Forelimb muscle (tissue), 1 donor: ENCODE measurements at places on chromosomes 1 and 21.

DNA sequence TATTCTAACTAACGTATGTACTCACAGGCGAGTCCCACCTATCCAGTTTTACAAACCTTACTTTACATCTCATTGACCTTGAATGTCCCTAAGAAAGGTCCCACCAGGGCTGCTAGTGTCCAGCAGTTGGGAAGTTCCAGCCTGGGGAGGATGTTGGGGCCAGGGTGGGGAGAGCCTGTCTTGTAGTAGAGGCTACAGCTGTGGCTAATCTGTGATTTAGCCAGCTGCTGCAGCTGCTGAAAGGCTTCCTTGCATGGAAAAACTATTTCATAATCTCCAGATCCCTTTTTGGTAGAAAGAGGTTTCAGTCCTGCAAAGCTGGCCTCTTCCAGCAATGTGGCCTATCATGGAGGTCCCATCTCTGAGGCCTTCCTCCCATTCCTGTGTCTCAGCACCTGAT is 23.1 kb downstream of the TNN start:
- DNase-seq = peak; percentile 46

DNA sequence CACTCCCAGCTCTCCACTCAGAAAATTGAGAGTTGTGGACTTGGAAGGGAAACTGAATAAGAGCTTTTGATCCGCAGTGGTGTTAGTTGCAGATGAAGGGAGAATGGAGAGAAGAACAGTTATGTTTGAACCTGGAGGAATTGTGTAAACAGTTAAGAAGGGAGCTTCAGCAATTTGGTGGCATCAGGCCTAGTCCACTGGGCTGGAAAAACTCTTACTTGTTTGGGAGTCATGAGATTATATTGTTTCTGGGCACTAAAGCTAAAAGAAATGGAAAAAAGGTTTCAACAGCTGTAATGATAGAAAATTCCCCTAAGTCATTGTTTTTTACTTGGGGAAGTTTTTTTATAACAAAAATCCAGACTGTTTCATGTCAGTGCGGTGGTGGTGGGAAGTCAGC is 256.1 kb upstream of the C1orf87 start:
- peak; percentile 45 for DNase-seq

DNA sequence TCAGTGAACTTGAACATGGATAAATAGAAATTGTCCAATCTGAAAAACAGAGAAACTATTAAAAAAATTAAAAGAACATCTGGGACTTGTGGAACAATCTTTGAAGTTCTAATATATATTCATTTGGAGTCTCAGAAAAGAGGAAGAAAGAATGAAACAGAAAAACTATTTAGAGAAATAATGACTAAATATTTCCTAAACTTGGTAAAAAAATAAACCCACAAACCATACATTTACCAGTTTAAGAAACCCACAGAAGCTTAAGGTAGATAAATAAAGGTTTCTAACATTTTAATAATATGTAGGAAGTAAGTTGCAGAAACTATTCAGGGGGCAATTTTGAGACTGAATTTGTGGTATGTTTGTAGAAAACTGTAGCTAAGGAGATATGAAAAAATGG is 437.8 kb downstream of the PTBP2 start:
- DNase-seq = no peak

- no peak for DNase-seq
These were observed 71.4 kb upstream of the RAB4A start for GRCh38 chr1:229199261-229200243.

DNA sequence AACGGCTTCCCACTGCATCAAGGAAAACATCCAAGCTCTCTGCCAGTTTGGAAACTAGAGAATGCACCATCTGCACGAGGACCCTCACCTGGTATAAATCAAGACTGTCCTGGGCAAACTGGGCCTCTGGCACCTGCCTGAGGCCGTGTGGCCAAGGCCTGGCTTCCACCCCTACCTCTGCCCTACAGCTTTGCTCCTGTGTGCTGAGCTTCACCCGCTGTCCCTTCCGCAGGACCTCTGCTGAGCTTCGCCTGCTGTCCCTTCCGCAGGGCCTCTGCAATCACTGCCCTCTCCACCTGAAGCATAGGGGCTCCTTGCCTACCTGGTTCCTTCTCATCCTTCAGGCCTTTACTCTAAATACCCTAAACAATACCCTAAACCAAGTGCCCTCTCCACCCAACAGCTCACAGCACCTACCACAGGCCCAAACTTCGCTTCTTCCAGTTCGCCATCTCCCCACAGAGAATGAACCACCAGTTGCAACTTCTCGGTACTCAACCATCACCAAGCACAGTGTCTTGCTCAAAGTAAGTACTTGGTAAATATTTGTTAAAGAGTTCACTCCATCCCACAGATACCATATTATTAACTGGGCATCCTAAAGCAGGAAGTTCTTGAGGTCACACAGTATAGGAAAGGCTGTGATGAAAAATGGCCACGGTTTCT is 18.4 kb downstream of the GNB1 start:
- DNase-seq = no peak

GRCh38 chr1:1085911-1086841 is 12.1 kb upstream of the RNF223 start:
- DNase-seq = no peak

GRCh38 chr1:109253803-109254620 is 4.7 kb downstream of the CELSR2 start:
- no peak for DNase-seq
